ENCODE measurements at places on chromosomes 7 and 10.
A peak's percentile ranks its signal among the peaks of the same experiment; 100 is the strongest.

DNA sequence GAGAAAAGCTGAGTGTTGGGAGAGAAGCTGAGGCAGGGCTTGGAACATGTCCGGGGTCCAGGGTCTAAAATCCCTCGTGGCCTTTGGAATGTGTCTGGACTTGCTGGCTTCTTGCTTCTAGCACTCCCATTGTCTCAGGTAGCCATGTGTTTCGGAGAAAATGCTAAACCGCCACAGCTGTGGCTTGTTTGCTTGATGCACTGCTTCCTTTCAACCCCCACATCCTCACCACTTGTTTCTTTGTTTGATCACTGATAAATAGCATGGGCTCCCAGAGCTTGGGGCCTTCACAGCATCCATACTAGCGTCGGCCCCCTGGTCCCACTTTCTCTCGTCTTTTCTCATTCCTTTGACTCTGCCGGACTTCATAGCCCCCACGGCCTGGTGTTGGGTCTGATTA lies 102.7 kb downstream of the ANKRD26 start:
- no peak for DNase-seq

DNA sequence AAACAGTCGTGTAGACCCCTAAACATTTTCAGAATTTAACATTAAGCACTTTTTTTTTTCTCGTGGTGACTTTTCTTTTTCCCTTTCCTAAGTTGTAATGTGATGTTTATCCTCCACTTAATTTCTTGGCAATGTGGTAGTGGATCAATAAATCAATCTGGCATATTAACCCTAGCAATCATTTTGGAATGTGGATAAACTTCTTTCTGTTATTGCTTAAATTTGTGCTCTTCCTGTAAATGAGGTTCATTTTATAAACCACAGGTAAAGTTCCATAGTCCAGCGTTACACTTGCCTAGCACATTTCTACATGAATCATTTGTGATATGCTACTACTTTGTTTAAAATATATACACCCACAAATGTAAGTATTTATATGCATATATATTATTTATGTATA lies 247.4 kb upstream of the ETV1 start:
- no peak for DNase-seq

- no peak for DNase-seq
These were observed at the start of gene NUPR2 for GRCh38 chr7:56115852-56116538. TSS of gene NUPR2 (minus strand) at chr7:56116417. CDS start at chr7:56116314, 103 bp downstream.

DNA sequence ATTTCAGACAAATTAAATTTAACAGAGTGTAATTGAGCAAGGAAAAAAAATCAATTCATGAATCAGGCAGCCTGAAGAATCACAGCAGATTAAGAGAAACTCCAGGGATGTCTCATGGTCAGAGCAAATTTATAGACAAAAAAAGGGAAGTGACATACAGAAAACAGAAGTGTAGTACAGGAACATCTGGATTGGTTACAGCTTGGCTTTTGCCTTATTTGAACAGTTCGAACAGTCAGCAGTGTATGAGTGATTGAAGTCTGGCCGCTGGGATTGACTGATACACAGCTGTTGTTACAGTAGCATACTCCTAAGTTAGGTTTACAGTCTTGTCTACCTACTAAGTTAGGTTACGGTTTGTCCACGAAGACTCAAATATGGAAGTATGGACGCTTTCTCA lies 255.3 kb downstream of the HPSE2 start:
- no peak for DNase-seq

DNA sequence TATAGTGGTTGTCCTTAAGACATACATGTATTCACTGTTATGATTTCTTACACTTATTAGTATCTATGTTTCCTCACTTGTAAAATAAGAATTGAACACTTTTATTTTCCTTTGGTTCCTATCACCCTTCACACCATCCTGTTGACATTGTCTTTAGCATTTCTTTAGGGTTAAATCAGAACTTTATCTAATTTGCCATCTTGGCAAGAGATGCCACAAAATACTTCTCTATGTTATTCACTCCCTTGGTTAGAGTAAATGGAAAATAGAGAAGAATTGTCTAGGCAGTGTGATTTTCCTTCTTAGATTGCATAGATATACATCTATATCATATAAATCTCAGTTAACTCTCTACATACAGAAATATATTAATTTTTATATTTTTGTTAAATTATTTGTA lies 204.7 kb downstream of the SEMA3D start:
- no peak for DNase-seq

- no peak for DNase-seq
These were observed 2.4 kb downstream of the PILRB start for GRCh38 chr7:100360135-100360854.

DNA sequence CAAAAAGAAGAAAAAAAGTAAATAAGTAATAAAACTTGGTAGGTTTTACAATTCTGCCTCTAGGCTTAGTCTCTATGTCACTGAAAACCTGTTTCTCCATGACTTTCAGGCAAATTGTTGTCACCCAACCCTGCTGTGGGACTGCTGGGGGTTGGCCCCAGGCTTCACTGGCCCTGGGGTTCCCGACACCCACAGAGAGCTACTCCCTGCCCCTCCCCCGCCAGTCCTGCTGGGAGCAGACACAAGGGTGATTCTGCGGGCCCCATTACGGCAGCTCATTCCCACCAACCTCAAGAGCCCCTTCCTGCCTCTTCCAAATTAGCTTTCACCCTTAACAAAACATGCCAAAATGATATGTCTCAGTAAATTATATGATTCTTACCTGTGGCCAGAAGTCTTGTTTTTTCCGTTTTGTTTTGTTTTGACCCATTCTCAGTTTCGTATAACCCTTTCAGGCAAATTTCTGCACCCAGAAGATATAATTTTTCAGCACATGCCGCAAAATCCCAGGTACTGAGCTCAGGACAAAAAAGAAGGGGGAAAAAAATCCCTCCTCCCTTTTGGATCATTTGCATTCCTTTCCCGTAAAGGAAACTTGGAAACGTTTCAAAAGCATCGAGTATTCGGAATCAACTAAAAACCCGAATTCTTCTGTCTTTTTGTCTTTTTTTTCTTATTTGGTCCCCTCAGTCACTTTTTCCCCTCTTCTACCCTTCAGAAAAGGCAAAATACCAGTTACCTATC lies 27.8 kb downstream of the CHST15 start:
- DNase-seq = no peak

DNA sequence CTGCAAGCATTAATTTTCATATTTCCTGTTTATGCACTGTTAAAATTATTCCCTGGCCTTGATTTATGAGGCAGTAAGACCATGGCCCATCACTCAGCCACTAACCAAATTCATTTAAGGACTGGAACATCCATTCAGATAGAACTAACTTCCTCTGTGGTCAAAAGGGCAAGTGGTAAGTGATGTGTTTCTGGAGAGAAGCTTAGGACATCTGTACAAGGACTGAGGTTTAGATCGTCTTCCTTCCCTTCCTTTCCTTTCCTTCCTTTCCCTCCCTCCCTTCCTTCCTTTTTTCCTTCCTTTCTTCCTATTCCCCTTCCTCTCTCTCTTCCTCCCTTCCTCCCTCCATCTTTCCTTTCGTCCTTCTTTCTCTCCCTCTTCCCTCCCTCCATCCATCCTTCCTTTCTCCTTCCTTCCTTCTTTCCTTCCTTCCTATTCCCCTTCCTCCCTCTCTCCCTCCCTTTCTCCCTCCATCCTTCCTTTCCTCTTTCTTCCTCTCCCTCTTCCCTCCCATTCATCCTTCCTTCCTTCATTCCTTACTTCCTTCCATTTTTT lies 1019.4 kb downstream of the TYW1 start:
- DNase-seq = no peak

DNA sequence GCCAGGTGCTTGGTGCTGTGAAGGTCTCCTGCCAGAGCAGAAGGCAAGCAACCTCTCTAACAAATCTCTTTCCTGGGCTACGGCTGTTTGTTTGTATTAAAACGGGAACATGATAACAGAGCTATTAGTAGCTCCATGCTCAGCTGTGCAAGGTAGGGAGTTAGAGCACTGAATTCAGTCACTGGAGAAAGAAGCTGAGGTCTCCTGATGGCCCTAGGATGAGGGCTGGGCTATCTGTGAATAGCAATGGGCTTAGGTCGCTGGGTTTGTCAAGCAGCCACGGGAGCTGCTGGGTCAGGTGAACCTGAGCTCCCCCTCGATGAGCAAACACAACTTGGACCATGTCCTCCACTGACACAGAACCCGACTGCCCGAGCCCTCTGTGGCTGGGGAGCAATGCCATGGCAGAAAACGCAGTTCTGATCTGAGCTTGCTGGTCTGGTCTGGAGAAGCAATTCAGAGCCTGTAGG lies 24.4 kb downstream of the TACC2 start:
- DNase-seq = no peak

DNA sequence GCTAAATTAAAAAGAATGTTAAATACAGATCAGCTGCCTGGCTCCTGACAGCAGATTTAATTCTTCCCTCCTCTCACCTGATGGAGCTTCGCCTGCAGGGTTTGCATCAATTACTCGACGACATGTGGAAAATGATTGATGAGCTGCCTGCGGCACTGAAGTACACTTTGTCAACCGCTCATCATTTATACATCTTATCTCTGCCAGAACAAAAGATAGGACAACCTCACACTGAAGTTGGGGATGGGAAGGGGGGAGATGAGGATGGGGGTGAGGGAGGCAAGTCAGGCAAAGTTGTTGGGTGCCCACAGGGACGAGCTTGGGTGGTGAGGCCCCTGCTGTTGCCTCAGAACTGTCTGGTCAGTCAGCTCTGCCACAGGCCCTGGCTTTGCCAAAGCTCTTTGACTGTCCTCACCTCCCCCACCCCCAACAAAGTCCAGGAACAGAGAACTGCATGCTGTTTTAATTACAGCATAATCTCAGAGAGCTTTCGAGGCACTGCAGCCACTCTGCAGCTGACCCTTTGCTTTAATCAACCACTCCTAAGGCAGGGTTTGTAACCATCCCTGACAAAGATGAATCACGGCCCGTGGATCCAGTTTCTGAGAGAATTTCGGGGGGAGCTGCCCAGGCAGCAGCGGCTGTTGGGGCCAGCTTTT lies 702.3 kb downstream of the LRMDA start:
- no peak for DNase-seq

DNA sequence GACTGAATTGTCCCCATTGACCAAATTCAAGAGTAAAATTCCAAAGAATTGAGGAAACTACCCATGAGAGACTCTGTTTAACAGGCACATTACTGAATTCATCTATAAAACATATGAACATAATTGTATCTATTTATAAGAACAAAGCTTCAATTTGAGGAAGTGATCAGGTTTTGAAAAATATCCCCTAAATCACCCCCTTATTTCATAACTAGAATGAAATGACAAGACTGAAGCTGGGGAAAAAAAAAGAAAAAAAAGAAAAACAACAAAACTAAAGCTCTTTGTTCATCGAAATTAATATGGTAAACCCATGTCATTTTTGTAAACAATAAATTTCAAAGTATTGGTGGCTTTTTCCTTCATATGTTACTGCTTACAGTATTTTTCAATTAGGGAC lies 184.9 kb upstream of the SEMA3A start:
- DNase-seq = no peak

DNA sequence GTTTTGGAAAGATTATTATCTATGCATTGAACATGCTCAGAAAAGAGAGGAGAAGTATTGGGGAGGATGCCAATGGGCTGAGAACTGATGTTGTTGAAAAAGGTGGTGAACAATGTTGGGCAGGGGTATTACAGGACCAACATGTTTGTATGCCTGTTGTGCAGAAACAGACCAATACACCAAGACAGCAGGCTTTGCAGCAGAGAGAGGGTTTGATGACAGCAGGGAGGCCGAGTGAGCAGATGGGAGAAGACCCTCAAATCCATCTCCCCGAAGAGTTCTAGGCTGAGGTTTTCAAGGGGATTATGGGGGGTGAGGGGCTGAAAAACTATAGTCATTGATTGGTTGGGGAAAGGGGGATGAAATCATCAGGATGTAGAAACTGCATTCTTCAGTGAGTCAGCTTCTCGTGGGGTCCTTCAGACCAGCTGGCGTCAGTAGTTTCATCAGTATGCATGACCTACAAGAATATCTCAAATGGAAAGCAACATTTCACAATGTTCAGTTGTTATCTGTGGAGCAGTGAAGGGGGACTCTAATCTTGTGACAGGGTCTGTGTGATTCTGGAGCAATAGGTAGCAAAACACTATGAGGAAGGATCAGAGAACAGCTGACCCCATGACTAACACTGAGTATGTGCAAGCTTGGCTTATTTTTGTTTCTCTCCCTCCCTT lies 167.8 kb downstream of the BAMBI start:
- no peak for DNase-seq

- no peak for DNase-seq
These were observed 649.3 kb downstream of the POM121L12 start for GRCh38 chr7:53684693-53685092.

- peak; percentile 74 for DNase-seq
These were observed at the start of gene PIP4K2A for GRCh38 chr10:22714479-22715289. TSS of gene PIP4K2A (minus strand) at chr10:22714578. CDS start at chr10:22714326, 252 bp downstream.

GRCh38 chr7:149642589-149642988 lies 130.8 kb downstream of the ZNF467 start:
- no peak for DNase-seq

DNA sequence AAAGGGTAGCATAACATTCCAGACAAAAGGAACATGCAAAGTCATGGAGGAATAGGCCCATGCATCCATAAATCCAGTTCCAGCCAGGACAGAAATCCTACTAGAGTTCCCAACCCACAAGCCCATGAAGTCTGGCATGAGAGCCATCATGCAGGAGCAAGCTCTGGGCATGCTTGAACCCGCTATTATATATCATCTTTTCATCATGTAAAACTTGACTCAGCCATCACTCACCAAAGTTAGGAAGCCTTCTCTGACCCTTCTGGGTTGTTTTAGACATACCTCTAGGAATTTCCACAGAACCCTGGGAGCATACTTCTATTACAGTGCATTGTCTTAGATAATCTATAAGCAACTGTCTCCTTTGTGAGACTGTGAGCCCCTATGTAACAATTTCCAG lies 293.0 kb upstream of the NPSR1 start:
- no peak for DNase-seq

DNA sequence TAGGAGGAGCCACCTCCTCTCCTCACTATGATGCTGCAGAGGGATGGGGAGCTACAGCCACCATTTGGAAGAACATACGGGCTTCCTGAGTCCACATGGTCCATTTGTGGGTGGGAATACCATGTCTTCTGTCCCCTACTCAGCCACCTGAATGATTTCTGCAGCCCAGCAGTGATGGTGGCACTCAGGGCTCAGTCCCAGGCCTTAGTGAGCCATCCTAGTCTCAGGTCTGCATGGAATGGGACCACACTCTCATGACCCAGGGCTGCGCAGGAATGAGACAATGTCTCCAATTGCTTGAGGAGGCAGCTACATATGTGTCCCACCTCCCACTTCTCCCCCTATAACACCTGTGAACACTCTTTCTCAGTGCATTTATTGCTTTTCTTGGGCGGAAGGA lies 4.8 kb downstream of the SFTPA1 start:
- DNase-seq = no peak

DNA sequence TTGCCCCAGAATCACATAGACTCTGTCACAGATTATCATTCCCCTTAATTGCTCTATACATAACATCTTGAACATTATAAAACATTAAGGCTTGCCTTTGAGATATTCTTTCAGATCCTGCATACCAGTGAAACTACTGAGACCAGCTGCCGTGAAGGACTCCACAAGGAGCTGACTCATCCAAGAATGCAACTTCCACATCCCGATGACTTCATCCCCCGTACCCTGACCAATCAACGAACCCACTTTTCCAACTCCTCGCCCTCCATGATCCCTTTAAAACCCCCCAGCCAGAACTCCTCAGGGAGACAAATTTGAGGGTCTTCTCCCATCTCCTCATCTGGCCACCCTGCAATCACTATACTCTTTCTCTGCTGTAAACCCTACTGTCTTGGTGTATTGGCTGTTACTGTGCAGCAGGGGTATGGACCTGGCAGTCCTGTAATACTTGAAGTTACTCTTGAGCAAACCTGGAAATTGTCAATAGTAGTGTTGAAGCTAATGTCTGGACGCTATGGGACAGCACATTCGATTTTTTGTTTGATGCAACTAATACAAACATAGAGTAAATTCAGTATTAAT lies 49.8 kb downstream of the HTR5A start:
- DNase-seq = no peak

GRCh38 chr7:113504142-113504541 lies 385.8 kb upstream of the SMIM30 start:
- no peak for DNase-seq

Measured in CD4-positive, alpha-beta T cell treated with Interleukin-4 for 1 hour (primary cell).